D721Med (cell line): ENCODE measurements at places on chromosomes 7 and 10.

DNA sequence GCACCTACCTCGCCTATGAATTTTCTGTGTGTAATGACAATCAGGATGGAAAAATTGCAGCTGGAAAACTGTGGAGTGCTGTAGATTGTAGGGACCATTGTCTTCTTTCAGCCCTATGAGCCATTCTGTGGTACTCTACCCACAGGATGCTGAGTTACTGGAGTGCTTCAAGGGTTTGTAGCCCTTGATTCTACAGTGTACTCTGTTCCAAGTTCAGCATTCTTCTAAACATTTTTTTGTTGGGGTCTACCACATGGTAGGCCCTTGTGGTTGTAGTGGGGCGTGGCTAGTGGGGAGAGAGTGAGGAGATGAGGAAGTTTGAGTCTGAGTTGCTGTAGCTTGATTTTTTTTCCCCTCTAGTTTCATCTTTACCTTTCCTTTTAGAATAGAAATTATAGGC is 33.5 kb downstream of the REEP3 start:
- DNase-seq, result no peak

DNA sequence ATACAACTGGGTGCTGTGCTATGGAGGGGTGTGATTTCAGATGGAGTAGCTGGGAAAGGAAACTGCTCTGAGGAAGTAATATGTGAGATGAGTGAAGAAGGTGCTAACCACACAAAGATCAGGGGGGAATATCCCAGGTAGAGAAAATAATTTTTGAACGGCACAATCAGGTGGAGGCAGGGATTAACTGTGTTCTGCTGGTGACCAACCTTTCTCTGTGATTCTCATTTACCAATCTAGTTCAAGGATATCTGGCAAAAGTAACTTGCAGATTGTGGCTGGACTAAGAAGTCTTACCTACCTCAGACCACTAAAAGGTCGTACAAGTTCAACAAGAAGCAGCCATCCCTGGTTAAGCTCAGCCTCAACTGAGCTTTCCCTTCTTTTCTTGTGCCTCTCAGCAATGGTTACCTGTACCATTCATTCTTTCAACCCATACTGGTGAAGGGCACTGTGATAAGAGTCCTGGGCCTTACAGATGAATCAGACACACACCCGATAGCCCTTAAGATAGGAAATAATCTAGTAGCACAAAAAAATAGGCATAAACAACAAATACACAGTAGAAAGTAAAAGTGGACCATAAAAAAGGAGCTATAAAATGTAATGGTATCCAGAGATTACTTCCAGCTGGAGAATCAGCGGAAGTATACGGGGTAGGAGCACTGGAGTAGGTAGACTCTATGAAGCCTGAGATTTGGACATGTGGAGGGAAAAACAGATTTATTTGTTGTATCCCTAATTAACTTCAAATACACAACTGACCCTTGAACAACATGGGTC is 96.6 kb downstream of the UBE2H start:
- no peak for DNase-seq

GRCh38 chr10:126372396-126372795 is 15.9 kb downstream of the ADAM12 start:
- DNase-seq, result no peak

DNA sequence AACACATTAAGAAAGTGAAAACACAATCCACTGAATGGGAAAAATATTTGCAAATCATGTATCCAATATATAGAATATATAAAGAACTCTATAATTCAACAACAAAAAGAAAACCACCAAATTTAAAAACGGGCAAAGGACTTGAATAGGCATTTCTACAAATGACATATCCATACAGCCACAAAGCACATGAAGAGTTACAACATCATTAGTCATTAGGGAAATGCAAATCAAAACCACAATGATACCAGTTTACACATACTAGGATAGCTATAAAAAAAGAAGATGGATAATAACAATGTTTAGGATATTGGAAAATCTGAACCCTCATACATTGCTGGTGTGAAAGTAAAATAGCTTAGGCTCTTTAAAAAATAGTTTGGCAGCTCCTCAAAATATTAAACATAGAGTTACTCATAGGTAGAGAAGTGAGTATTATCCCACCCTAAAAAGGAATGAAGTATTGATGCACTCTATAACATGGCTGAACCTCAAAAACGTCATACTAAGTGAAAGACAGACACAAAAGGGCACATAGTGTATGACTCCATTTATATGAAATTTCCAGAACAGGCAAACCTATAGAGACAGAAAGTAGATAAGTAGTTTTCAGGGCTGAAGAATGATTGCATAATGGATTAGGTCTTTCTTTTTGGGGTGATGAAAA is 4.5 kb downstream of the ZPBP start:
- no peak for DNase-seq

DNA sequence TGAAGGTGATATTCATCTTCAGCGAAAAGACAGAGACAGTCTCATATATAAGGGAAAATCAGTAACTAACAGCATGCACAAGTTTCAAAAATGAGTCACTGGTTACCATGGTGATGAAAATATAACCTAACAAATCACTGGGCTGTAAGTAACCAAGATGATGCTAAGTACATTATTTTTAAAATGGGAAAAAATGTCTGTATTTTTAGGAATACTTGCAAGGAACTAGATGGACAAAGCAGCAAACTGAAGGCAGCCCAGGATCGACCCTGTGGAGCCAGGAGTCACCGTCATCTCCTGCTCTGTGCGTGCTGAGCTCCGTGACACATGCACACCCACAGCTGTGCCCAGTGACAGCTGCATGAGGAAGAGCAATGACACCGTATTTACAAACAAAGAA is 137.3 kb downstream of the ELMO1 start:
- no peak for DNase-seq

DNA sequence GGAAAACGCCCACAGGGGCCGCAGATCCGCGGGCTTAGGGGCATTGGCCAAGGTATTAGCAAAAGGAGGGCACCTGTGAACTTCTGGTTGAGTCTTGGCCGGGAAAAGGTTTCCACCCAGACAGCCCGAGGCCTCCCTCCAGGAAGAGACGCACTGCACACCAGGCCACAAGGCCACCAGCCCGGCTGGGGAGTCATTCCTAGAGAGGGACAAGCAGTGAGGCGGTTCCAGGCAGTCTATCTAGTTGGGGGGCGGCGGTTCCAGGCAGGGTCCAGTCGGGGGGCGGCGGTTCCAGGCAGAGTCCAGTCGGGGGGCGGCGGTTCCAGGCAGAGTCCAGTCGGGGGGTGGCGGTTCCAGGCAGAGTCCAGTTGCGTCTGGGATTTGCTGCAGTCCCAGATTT is 518.5 kb downstream of the GLRX3 start:
- no peak for DNase-seq

DNA sequence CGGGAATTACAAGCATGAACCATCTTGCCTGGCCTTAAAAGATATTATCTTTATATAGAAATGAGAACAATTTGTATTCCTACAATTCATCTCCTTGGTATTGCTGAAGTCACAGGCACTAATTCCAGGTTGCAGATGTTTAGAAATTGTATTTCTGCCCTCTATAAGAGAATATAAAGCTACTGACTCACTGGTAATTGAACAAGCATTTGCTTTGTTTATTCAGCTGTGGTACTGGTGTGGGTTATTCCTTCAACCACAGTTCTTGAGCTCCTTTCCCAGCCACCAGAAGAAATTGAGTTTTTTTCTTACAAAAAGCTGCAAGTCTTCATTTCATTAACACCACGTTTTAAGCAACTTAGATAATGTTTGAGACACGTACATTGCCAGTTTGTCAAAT is 29.0 kb upstream of the MPP7 start:
- DNase-seq, result no peak

- DNase-seq, result no peak
Observed at GRCh38 chr7:122304319-122304975, at the start of gene FEZF1. Gene FEZF1, minus strand, starts transcription at chr7:122304750. Its CDS starts 313 bp downstream, at chr7:122304437.

DNA sequence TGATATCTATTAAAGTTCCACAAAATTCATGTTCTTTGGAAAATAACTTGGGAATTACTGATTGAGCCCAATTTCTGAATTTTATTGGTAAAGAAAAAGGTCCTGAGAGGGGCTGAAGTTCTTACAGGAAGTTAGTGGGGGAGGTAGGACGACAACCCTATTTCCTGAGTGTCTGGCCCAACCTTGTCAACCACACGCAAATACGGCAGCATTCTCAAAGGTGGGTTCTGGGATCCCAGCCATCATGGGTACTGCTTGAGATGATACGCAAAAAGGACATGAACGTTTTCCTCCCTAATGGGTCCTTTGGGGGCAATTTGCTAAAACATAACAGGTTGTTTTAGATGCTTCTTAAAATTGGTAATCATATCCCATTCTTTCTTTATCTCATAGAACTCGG is 2.7 kb upstream of the PDCD4 start:
- DNase-seq, result no peak
